ENCODE measurements at places on chromosomes 4 and X.

- no peak for DNase-seq
Observed at GRCh38 chr4:173403051-173403450, 4.1 kb upstream of the SCRG1 start.

- DNase-seq = no peak
Observed at GRCh38 chr4:54879576-54879975, 221.8 kb downstream of the KIT start.

GRCh38 chr4:48162162-48162561 is 28.1 kb upstream of the TXK start:
- no peak for DNase-seq

GRCh38 chr4:6824071-6824470 is 41.5 kb downstream of the KIAA0232 start:
- no peak for DNase-seq

DNA sequence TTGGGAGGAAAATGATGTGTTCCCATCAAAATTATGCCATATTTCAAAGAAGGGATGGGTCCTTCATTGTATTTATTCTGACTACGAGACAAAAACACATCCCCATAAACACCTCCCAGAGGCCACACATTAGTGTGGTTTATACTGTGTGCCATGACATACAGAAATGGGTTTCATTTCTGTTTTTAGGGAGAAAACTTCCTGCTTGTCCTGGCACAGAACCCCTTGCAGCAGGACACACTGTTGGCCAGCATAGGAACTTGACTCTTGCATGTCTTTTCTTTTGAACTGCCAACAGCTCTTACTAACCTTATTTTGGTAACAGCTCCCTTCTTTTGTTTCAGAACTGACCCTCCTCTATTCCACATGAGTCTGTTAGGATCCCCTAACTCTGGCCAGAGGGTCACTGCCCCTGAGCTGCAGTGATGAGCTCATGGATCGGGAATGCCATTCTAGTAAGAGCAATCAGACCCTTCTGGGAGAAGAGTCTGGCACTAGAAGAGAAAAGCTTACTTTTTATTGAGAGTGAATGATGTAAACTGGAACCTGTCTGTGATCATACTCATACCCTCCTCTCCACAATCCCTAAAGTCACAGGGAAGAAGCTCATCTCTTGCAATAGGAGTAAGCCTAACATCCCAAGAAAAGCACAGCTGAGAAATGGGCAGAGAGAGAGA is 86.4 kb downstream of the SMIM20 start:
- DNase-seq = no peak

- DNase-seq = no peak
Observed at GRCh38 chrX:317424-318067, 1.1 kb downstream of the GTPBP6 start.

DNA sequence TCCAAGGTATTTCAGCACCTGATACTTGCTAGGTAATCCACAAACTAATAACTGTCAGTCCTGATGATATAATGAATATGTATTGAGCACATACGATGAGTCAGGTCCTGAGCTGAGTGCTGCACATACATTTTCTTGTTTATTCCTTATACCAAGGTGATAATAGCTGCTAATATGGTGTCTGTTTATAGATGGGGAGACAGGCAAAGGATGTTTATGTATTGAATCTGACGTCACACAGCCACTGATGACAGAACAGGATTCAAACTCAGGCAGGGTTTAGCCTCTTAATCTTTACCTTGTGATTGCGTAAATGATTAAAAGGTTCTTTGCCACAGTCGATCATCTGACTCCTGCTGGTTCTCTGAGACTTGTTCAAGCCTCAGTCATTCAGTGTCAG is 609.9 kb upstream of the CPEB2 start:
- DNase-seq = no peak

- DNase-seq = no peak
Observed at GRCh38 chr4:20159516-20159915, 92.2 kb upstream of the SLIT2 start.

DNA sequence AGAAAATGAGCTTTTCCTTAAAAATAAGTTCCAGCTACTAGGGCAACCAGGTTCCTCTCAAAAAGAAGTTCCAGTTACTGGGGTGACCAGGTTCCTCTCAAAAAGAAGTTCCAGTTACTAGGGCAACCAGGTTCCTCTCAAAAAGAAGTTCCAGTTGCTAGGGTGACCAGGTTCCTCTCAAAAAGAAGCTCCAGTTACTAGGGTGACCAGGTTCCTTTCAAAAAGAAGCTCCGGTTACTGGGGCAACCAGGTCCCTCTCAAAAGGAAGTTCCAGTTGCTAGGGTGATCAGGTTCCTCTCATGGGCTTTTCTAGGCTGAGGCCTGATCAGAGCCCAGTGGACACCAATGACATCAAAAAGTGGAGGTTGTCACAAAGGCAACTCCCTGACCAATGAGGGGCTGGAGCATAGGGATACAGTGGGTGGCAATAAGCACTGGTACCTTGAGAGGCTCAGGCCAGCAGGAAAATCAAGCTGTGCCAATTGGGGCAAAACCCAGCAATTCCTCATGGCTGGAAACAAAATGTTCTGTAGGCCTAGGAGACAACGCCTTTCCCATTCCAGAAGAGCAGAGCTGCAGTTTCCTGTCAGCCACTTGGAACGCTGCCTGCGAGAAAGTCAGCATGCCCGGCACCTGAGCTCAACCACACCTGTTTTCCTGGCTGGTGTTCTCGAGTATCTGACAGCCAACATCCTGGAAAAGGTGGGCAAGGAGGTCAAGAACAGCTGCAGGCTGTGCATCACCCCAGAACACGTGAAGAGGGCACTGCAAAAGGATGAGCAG is 12.3 kb upstream of the SYTL5 start:
- DNase-seq = no peak

DNA sequence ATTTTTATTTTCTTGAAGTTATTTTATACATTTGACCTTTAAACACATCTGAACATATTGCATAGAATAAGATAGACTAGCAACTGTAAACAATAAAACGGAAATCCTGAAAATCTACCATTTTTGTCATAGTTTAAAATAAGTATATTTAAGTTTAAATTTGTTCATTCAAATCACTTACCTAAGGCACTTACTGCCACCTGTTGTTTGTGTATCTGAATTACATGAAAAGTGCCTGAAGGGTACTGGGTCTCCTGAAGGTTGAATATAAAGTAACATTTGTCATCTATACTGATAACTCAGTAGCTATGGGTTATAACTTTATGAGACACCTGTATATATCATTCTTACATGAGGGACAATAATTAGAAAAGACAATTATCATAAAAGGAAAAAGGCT is 38.6 kb downstream of the TRPC5 start:
- no peak for DNase-seq

DNA sequence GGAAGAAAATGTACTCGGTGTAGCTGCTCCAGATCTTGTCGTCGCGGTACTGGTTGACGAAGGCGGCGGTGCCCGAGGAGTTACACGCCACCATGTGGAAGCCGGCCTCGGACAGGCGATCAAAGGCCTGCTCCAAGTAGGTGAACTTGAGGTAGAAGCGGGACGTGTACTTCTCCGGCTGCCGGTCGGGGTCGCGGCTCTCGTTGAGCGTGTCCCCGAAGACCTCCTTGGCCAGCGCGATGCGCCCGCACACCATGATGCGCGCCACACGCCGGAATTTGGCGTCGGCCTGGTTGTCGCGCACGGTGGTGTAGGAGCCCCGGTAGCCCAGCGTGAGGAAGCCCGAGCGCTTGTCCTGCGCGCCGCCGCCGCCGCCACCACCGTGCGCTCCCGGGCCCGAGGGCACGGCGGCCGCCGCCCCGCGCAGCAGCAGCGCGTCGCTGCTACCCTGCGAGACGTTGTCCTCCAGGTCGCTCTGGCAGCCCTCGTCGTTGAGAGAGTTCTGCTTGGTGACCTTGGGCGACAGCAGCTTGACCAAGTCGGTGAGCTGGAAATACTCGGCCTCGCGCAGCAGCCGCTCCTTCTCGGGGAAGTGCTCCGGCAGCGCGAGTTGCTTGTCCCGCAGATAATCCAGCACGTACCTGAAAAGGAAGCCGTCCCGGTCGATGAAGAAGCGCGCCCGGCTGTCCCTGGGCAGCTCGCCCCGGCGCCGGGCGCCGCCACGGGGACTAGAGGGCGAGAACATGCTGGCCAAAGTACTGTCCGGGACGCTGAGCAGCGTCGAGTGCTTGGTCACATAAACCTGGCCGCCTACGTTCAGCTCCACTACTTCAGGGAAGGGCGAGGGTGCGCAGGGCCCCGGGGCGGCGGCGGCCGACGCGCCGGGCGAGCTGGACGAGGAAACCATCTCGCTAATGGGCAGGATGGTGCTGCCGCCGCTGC is 775 bp downstream of the KCTD8 start:
- DNase-seq = peak; percentile 78

DNA sequence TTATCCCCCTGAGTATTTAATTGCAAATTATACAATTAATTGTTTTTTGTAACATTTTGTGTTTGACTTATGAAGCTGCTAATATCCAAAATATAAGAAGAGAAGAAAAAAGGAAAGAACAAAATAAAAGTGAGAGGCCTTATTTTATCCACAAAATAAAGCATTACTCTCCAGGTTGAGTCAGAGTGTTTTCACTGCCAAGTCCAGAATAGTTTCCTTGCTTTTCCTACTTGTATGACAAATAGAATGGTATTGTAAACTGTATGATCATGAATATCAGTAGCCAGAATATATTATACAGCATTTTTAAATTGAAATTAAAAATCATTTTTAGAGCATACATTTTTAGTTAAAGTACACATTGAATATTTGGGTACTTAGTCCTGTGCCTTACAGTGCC is 237.8 kb downstream of the NDST4 start:
- no peak for DNase-seq

DNA sequence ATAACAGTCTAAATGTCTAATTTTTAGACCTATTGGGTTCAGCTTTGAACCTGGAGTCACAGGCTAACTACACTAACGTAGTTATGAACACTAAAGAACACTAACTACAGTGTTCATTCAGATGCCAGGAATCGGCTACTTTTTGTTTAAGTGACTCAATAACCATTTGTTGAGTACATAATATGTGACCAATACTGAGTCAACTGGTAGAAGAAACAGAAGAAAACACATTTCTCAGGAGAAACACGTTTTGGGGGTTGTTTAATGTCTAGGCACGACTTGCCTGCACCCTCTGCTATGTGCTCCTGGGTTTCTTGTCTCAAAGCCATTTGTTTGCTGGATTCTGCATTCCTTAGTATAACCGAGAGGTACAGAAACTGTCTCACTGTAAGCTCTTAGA is 18.6 kb upstream of the CLNK start:
- no peak for DNase-seq

DNA sequence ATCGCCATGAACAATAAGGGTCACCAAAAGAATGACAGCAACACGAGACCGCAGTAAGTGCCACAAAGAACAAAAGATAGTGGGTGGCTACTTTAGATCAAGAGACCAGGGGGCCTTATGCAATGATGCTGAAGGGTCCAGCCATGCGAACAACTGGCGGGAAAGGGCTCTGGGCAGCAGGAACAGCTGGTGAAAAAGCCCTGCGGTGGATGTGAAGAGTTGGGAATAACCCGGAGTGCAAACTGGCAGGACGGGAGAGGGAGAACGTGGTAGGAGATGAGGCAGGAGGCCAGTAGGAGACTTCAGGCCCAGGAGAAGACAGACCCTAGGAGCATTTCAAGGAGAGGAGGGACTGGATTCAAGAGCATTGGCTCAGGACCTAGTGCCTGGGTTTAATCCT is 120.2 kb downstream of the AFAP1 start:
- DNase-seq = peak; percentile 37

- no peak for DNase-seq
Observed at GRCh38 chr4:31059753-31060522, 339.8 kb downstream of the PCDH7 start.

GRCh38 chrX:103405009-103405333 is 28.6 kb downstream of the BEX3 start:
- DNase-seq = no peak

- DNase-seq = no peak
Observed at GRCh38 chr4:6271701-6272465, 2.2 kb downstream of the WFS1 start.

DNA sequence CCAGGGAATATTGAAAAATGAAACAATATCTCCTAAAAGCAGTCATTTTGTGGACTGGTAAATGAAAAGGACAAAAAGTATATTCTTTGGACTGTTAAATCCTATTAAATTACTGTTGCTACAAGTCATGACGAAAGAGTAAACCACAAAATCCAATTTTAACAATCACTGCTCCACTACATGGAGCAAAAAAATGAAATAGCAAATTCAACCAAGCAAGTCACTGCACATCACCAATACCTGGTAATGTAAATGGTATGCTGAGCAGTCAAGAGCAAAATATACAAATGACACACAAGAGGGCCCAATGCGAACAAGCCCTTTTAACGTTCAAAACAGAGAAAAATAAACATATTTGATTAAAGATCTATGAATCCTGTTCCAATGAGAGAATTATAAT is 126.2 kb downstream of the KLHL13 start:
- DNase-seq = no peak

- DNase-seq = peak; percentile 90
Observed at GRCh38 chr4:40918330-40918729, 168.6 kb downstream of the NSUN7 start.

DNA sequence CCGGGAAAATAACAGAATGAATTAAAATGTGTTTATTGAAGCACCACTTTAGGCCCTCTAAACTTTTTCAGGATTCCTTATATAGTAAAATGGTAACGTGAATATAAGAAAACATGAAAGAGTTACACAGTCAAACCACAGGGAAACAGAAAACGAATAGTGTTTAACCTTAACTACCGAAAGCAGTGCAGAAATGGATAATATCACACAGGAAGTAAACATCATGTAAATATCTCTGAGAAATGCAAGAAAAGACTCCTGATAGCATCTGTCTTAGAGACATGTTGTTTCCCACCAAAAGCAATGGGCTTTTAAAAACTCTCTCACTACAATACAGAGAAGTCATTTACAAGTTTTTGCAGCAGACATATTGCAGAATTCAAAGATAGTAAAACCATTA is 323.9 kb upstream of the CXXC4 start:
- DNase-seq = no peak

- DNase-seq = peak; percentile 15
Observed at GRCh38 chrX:39911278-39911897, 186.4 kb downstream of the BCOR start.

- no peak for DNase-seq
Observed at GRCh38 chr4:123877551-123877950, 481.0 kb downstream of the SPRY1 start.

GRCh38 chr4:145348291-145348690 is 133.4 kb upstream of the SMAD1 start:
- DNase-seq = no peak

- DNase-seq = no peak
Observed at GRCh38 chrX:49978176-49978575, 55.8 kb downstream of the CLCN5 start.

GRCh38 chr4:109589119-109589518 is 29.1 kb downstream of the MCUB start:
- no peak for DNase-seq

GRCh38 chr4:118898684-118899138 is 10.1 kb downstream of the SYNPO2 start:
- peak; percentile 79 for DNase-seq

- DNase-seq = no peak
Observed at GRCh38 chrX:118156254-118156952, 39.8 kb upstream of the KLHL13 start.

- DNase-seq = peak; percentile 85
Observed at GRCh38 chr4:147732518-147733235, 789 bp downstream of the ARHGAP10 start.
